ENCODE measurements at places on chromosomes 5 and 9. TPM values are rescaled to one million over a fixed set of nuclear protein-coding genes. Genes with fewer than 3 reads are reported as not detected.

- H3K36me3 ChIP-seq, result no peaks in the 10 kb centered on the region
- no peak overlapping the region for H3K4me3 ChIP-seq
- H3K27me3 ChIP-seq, result peaks cover 45% of the 10 kb centered on the region
- no peak overlapping the region for H3K27ac ChIP-seq
- no peak for DNase-seq
Observed at GRCh38 chr9:134967547-134967930, 49.8 kb upstream of the FCN1 start.

Gene OR1Q1
- not detected for total RNA-seq

GRCh38 chr9:90834828-90835595 lies 33.4 kb downstream of the SYK start:
- no peaks in the 10 kb centered on the region for H3K4me1 ChIP-seq
- no peak overlapping the region for H3K27ac ChIP-seq
- DNase-seq, result no peak

Gene SHISAL2B
- not detected for total RNA-seq

Gene F12
- 0.39 TPM for total RNA-seq

Gene PCDHGA11
- 0.10 TPM for total RNA-seq

GRCh38 chr9:76353280-76353679 lies 40.9 kb downstream of the RFK start:
- no peak overlapping the region for H3K27ac ChIP-seq
- DNase-seq, result no peak
- no peaks in the 10 kb centered on the region for H3K36me3 ChIP-seq
- H3K4me1 ChIP-seq, result no peaks in the 10 kb centered on the region
- no peak overlapping the region for H3K4me3 ChIP-seq

GRCh38 chr5:150515446-150515845 lies 7.5 kb downstream of the NDST1 start:
- no peak overlapping the region for H3K4me3 ChIP-seq
- no peak for DNase-seq
- H3K4me1 ChIP-seq, result no peaks in the 10 kb centered on the region
- peaks cover 9% of the 10 kb centered on the region for H3K27me3 ChIP-seq

Gene ANKRD33B
- total RNA-seq, result 2.4 TPM

DNA sequence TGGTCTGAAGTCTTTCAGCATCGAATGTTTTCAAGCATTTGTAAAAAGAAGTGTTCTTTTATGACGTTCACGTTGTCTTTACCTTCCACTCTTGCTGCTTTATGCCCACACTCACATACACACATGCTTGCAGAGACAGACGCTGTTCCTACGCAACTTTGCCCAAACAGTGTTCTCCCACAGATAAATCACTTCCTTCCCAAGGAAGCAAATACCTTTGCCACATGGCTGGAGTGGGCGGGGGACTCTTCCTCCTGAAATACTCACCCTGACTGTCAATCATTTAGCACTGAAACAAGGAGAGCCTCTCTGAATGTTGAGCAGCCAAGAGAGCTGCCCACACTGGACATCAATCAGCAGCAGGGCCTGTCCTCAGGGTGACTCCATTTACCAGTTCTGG lies 22.4 kb upstream of the ASTN2 start:
- no peaks in the 10 kb centered on the region for H3K27me3 ChIP-seq
- H3K36me3 ChIP-seq, result no peaks in the 10 kb centered on the region
- H3K4me1 ChIP-seq, result no peaks in the 10 kb centered on the region
- DNase-seq, result no peak
- no peak overlapping the region for H3K27ac ChIP-seq
- no peak overlapping the region for H3K4me3 ChIP-seq

DNA sequence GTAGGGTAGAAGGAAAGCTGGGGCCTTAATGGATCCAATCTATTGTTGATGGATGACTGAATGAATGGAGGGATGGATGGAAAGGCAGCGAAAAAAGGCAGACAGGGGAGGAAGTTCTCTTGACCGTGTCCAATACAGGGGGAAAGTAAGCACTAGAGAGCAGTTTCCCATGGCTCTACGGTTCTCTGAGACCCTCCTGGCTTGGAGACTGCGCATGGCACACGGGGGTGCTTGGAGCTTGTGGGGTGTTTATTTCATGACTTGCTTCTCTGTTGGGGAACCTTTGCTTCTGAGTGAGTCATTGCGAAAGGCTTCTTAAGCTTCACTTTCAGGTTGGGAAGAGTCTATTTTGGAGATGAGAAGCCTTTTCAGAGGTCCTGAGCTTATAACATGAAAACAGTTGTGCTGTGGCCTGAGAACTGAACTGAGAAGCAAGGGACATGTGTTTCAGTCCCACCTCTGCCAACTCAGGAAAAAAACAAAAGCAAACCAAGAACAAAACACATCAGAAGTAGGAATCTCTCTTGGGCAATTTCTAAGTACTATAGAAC lies 12.8 kb upstream of the TEX48 start:
- no peaks in the 10 kb centered on the region for H3K27me3 ChIP-seq
- H3K27ac ChIP-seq, result no peak overlapping the region
- H3K4me1 ChIP-seq, result no peaks in the 10 kb centered on the region

DNA sequence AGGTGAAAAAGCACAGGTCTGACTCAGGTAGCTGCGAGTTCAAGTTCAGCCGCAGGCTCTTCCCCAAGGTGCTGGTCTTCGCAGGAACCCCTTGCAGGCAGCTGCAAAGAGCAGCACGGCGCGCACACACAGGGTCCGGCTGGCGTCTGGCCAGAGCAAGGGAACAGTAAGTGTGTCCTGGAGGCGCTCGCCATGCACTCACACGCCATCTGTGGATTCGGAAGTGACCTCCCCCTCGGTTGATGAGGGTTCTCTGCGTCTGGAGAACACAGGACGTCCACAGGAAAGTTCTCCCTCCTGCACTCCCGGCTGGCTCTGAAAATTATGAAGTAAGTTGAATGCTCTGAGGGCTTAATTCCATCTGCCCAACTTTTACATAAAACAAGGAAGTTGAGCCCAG lies 14.0 kb upstream of the EGFL7 start:
- H3K27ac ChIP-seq, result no peak overlapping the region
- H3K4me3 ChIP-seq, result no peak overlapping the region
- H3K36me3 ChIP-seq, result no peaks in the 10 kb centered on the region
- no peaks in the 10 kb centered on the region for H3K27me3 ChIP-seq
- peaks cover 2% of the 10 kb centered on the region for H3K4me1 ChIP-seq
- no peak for DNase-seq
